Fibroblast of skin of left quadriceps (primary cell): ENCODE measurements at places on chromosomes 11 and 22.

DNA sequence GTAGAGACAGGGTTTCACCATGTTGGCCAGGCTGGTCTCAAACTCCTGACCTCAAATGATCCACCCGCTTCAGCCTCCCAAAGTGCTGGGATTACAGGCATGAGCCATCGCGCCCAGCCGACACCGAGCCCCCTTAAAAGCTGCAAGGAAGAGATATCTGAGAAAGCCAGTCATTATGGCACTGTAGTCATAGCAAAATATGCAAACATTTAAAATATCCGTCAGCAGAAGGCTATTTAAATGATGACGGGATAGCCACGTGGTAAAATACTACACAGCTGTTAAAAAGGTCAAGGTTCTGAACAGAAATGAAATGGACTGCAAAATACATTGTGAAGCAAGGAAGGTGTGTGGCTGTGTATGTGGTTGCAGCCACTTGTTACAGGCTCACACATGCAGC lies 6.4 kb upstream of the CCDC88B start:
- DNase-seq, result no peak

- DNase-seq, result no peak
Measured at GRCh38 chr11:31943056-31943780, 132.1 kb upstream of the PAX6 start.

GRCh38 chr11:45568049-45568448 lies 97.4 kb downstream of the CHST1 start:
- DNase-seq, result no peak

- no peak for DNase-seq
Measured at GRCh38 chr22:25623310-25623734, 58.8 kb downstream of the GRK3 start.

DNA sequence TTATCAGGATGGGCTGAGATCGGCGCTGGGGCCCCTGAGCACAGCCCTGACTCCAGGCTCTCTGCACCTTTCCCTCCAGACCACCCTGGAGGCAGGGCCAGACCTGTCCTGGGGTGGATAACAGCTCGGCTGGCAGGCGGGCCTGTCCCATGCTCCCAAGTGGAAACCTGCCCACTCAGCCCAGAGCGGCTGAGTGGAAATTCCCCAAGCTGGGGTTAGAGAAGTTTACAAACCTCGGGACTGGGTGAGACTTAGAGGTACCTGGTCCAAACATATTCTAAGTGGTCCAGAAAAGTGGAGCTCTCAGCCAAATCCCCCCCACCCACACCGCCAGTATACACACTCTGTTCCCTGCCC lies 4.8 kb upstream of the FXYD2 start:
- DNase-seq, result no peak
